Stimulated activated CD8-positive, alpha-beta memory T cell treated with anti-CD3 and anti-CD28 coated beads, Interleukin-7, amount 100 ng/mL, for 24 hours (primary cell): ENCODE measurements at places on chromosomes 1 and 21.

DNA sequence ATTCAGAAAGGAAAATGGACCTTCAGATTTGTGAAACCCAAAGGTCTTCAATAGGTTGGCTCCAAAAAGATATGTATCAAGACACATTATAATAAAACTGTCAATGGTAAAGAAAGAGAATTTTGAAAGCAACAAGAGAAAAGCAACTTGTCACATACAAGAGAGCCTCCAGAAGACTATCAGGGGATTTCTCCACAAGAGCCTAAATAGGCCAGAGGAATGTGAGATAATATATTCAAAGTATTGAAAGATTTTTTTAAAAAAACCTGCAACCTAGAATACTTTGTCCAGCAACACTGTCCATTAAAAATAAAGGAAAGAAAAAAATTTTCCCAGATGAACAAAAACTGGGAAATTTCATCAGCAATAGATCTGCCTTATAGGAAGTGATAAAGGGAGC, 869.6 kb upstream of the ADGRL2 start:
- no peak for DNase-seq

DNA sequence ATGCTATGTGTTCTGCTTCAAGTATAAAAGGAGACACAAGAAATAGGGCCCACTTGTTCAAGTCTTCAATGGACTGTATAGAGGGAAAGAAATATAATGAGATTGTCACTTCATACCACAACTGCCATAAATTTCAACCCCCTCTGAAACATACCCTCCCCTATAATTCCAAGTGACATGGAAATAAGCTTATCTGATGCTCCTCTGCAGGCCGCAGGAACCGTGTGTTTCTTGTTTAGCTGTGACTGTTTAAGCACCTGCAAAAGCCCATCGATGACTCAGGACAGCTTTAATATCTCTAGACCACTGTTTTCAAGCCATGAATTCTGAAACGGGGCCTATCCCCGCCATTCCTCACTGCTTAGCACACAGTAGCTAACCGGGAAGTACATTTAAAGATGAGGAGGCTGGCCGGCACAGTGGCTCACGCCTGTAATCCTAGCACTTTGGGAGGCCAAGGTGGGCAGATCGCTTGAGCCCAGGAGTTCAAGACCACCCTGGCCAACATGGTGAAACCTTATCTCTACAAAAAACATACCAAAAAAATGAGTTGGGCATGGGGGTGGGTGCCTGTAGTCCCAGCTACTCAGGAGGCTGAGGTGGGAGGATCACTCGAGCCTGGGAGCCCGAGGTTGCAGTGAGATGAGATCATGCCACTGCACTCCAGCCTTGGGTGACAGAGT, 4.2 kb downstream of the HLCS start:
- DNase-seq = no peak

GRCh38 chr21:44893948-44894656, 20.6 kb upstream of the PTTG1IP start:
- DNase-seq = no peak

DNA sequence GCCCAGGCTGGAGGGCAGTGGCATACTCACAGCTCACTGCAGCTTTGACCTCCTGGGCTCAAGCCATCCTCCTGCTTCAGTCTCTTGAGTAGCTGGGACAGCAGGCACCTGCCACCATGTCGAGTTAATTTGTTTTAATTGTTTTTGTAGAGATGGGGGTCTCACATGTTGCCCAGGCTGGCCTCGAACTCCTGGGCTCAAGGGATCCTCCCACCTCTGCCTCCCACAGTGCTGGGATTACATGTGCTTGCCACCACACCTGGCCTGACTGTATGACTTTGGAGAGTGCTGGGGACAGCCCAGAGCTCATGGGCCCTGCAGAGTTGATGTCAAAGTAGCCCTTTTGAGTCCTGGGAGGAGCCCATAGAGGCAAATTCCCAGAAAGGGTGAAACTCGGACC, 1.8 kb downstream of the OBSCN start:
- no peak for DNase-seq

- no peak for DNase-seq
Observed at GRCh38 chr1:63991685-63992084, 211.7 kb upstream of the UBE2U start.

- DNase-seq = no peak
Observed at GRCh38 chr1:235180916-235181460, 19.9 kb upstream of the RBM34 start.

- no peak for DNase-seq
Observed at GRCh38 chr1:214503553-214503952, 47.8 kb downstream of the PTPN14 start.

DNA sequence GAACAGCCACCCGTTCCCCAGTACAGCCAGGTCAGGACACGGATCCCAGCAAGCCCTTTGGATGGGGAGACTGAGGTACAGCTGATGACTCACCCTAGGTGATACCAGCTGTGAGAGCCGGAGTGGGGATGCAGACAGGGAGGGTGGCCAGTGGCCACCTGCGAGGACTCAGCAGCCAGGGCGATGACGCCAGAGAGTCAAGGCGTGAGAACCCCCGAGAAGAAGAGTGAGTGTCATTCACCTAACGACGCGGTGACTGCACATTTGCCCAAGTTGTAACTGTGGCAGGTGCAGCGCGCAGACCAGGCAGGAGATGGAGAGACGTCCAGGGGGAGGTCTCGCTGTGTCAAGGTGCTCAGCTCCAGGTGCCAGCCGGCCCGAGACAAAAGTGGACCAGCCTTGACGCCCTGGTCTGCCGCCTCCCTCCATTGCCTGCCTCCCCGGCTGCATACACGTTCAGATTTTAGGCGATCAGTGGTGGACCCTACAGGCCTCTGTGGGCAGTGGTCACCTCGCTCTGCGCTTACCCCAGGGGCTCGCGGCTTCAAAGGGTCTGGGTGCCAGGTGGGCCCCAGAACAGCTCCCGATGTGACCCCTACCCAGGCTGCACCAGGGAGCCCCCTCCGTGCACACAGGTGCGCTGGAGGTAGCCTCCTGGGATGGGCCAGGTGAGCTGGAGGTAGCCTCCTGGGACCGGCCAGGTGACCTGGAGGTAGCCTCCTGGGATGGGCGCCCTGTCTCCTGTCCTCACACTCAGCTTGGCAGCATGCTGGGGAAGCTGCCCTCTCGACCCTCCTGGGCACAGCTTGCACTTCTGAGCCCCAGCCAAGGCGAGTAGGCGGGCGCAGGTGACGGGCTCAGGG, 11.9 kb downstream of the LRRC3 start:
- DNase-seq = no peak

DNA sequence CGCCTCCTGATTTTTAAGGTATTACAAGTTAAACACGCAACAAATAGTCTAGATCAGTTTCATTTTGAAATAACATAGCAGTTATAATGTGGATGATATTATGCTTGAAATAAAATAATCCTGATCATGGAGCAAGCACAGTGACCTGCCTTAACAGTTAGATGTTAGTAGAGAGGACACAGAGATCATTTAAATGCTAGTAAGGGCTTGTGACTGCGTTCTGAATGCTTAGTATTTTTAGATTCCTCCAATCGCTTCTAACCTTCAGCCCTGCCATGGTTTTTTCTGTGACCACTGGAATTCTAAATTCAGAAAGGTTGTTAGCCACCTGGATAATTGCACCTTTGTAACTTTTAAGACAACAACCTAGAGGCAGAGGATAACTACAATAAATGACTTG, 46.4 kb downstream of the KIF26B start:
- no peak for DNase-seq

DNA sequence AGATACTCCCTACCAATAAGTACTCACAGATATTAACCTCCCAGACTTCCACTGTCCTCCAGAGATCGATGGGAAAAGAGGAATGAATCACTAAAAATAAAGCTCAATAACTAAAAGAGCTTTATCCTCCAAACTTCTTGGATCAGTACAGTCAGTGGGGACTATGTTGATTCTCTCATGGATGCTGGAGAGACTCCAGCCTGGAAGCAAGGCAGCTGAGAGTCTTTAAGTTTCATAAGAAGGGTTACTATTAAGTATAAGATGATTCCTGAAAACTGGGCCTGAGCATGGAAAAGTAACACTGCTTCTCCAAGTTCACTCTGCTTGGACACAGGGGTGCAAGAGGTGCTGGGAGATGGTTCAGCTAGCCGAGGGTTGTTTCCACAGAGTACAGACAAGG, 6.2 kb upstream of the DDR2 start:
- DNase-seq = no peak

DNA sequence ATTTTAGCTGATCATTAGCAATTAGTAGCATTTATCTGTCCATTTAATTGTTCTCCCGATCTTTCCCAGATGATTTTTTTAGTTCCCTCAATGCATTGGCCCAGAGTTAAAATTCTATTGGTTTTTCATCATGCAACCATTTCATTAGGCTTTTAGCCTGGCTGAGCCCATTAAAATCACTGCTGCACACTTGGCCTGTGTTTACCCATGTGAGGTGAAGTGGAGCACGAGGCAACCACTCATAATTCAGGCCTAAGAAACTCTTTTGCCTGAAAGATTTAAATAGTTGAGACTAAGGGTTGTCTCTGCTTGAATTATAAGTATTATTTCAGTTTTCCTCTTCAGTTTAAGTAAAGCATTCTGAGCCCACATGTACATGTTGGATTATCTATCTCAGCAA, 889.0 kb upstream of the ADGRL4 start:
- no peak for DNase-seq

DNA sequence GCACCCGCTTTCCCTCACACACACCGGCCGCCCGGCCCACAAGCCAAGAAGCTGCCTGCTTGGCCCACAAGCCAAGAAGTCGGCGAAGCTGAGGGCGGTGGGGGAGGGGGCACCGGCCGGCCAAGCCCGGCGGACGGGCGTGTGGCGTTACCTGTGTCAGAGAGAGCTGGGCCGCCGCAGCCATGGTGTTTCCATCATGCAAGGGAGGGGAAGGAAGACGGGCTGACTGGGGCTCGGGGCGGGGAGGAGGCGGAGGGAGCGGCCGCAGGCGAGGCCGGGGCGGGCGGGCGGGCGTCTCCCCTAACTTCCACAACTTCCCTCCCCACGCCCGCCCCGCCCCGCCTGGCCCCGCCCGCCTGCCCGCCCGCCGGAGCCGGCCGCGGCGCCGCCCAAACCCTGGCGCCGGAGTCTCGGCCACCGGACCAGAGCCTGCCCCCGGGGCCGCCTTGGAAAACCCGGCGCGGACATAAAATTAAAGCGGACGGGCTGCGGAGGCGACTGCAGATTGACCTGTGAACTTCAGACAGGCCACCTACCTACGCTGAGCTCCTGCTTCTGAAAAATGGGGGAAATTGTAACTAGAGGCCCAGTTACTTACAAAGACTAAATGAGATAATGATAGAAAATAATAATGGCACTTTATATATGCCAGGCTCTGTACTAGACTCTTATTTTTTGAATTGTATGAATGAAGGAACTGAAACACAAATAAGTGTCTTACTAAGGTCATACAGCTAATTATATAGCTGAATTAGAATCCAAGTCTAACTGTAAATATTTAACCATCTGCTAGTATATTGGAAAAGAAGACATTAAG, at the start of gene EPS15:
TSS of gene EPS15 (minus strand) at position 219 of the 817 bp plus-strand sequence. CDS start at position 184, 35 bp downstream.
- DNase-seq = peak; percentile 79

GRCh38 chr1:154595621-154596020, 12.4 kb downstream of the ADAR start:
- no peak for DNase-seq

DNA sequence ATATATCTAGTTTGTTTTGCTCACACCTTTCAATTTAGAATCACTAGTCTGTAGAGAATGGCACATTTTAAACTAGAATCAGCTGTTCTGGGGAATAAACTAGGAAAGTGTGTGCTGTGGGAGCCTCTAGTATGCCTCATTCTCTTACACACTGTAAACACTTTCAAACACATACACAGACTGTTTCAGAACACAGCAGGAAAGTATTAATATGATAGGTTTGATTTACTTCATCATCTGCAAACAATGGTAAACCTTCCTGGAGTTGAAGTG, 67.1 kb upstream of the ABCG1 start:
- no peak for DNase-seq

DNA sequence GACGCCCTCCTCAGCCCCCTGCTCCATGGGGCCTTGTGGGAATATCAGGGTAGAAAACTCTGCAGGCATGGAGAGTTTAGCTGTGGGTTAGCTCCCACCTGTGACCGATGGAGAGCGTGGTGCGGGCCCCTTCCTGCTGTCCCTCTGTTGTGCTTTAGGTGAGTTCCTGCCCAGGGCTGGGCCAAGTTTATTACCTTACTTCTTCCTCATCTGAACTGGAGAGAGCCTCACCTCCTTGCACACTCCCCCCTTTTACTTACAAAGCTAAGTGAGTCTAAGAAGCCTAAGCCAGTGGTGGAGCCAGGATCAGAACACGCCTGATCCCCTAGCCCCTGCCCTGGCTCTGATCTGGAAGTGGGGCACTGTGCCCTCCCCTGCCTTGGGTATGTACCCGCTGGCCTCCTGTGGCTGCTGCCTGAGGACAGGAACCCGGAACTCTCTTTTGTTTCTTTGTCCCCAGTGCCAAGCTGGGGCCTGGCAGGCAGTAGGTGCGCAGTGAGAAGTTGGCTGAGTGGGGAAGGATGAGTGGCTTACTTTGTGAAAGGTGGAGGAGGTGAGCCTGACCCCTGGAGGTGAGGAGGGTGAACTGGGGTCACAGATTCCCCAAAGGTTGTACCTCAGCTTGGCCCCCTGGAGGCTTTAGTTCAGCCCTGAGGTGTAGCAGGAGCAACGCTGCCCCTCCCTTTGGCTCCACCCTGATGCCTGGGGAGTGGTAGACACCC, 32.9 kb downstream of the ARHGEF10L start:
- no peak for DNase-seq

- DNase-seq = no peak
Observed at GRCh38 chr1:183986941-183987340, 50.6 kb downstream of the COLGALT2 start.

DNA sequence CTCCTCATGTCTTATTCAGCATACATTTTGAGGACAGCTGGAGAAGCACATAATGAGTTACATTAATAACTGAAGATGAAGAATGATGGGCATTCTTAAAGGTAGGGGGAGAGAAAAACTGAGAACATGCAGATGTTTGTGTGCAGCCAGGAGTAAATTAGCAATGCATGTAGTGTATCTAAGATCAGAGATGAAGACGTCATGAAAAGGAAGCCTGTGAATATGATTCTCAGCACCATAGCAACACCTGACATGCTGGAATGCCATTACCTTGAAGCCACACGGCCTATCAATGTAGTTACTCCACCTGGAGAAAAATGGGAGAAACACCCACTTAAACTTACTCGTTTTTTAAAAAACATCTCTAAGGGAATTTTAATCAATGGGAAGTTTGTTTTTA, 607.1 kb downstream of the PTPRC start:
- no peak for DNase-seq

GRCh38 chr1:20119347-20119746, at the start of gene PLA2G2D:
TSS of gene PLA2G2D (minus strand) at chr1:20119536. CDS start at chr1:20119498, 38 bp downstream.
- no peak for DNase-seq

GRCh38 chr1:60935599-60936110, 146.7 kb upstream of the NFIA start:
- no peak for DNase-seq

DNA sequence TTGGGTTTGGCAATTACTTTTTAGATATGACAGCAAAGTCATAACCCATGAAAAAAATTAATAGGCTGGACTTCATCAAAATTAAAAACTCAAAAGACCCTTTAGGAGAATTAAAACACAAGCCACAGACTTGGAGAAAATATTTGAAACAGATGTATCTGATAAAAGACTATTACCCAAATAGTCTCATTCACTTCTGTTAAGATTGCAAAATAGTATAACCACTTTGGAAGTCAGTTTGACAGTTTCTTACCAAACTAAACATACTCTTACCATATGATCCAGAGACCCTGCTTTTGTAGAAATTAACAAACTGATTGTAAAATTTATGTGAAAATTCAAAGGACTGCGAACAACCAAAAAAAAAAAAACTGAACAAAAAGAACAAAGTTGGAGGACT, 32.5 kb upstream of the SLC44A3 start:
- DNase-seq = no peak
